Activated effector memory CD4-positive, alpha-beta T cell treated with Interleukin-2 at 50 U/mL for 16 hours (primary cell): ENCODE measurements at places on chromosomes 6 and 20.
A peak's percentile ranks its signal among the peaks of the same experiment; 100 is the strongest.

- DNase-seq: no peak
Observed at GRCh38 chr6:70241991-70242420, 60.9 kb downstream of the COL9A1 start.

DNA sequence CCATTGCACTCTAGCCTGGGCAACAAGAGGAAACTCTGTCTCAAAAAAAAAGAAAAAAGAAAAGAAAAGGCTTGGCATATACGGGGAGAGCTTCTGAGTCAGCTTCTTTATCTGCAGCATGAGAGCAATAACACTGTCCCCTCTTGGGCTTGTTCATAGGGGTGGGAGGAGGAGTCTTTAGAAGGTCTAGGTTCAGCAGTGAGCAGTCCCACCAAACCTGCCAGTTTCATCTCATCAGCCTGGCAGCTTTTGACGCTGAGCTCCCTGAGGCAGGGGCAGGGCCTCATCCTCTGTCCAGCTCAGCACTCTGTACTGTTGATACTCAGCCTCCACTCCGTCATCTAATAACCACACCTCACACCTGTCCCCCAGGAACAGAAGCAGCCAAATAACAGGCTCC, 5.6 kb upstream of the C6orf132 start:
- no peak for DNase-seq

- DNase-seq: no peak
Observed at GRCh38 chr6:135941275-135942025, 89.9 kb downstream of the PDE7B start.

GRCh38 chr20:52190437-52191131, 995 bp downstream of the ZFP64 start:
- peak; percentile 29 for DNase-seq

DNA sequence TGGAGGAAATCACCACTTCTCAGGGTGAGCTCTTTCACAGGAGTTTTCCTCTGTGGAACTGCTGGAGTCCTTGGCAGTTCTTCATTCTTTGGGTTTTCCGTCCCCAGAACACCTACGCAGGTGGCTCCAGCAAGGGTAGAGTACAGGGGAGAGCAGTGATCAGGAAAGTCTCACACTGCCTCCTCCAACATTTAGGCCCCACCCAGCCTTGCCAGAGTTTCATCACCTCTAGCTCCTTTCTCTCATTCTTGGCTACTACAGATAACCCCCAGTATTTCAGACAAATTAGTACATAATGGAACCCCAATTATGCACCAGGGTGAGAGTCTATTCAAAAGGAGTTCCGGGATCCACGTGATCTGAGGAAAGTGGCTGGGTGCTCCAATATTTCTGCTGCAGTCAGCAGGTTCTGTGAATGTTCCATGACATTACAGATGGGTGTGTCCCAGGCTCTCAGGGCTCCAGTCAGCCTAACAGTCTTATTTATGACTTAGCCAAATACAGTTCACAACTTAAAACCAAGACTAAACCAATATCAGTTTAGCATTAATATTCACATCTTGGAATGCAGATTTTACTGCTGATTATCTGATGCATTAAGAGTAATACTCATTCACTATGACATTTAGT, 44.6 kb downstream of the GPR63 start:
- DNase-seq: no peak

- DNase-seq: no peak
Observed at GRCh38 chr6:78854546-78854945, 12.8 kb upstream of the IRAK1BP1 start.
